ENCODE measurements at places on chromosomes 6 and 20. TPM values are rescaled to one million over a fixed set of nuclear protein-coding genes. Genes with fewer than 3 reads are reported as not detected.
A peak's percentile ranks its signal among the peaks of the same experiment; 100 is the strongest.

DNA sequence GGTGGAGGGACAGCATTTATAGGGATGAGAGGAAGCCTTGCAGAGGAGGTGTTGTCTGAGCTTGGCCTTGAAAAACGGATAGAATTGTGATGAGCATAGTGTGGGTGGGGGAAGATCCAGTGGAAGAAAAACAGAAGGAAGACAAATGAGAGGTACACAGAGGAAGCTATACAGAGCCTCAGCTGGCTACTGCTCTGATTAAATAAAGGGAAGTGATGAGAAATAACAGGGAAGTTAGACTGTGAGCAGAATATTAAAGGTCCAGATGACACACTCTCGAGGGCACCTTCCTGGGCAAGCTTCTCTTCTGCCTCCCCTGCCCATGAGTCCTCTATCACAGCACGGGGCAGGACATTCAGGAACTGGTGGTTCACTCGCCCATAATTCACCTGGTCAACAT lies 182.3 kb downstream of the KIF16B start:
- ATAC-seq = no peak

- ATAC-seq = no peak
Measured at GRCh38 chr6:1487239-1487638, 97.9 kb downstream of the FOXF2 start.

DNA sequence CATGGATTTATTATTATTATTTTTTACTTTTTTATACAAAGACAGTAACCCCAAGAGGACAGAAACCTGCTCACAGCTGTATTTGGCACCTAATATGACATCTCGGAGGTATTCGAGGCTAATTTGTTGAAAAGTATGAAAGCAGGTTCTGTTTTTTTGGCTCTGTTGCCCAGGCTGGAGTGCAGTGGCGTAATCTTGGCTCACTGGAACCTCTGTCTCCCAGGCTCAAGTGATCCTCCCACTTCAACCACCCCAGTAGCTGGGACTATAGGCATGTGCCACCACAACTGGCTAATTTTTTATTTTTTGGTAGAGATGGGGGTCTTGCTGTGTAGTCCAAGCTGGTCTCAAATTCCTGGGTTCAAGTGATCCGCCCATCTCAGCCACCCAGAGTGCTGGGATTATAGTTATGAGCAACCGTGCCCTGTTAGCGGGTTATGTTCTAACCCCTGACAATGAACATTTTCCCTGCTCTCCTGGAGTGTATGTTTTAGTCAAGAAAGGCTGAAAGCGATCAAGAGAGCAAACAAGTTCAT lies 53.7 kb upstream of the ZNF217 start:
- ATAC-seq = no peak

- no peak for ATAC-seq
Measured at GRCh38 chr6:112150363-112150762, 63.0 kb downstream of the FAM229B start.

- peak; percentile 51 for ATAC-seq
Measured at GRCh38 chr6:151240036-151240685, 394 bp downstream of the AKAP12 start.

VIP gene
- not detected for total RNA-seq

LPIN3 gene
- 2.3 TPM for total RNA-seq

Data from activated T-helper 17 cell treated with anti-CD3 and anti-CD28 coated beads, Interleukin-2, amount 50 U/mL, for 72 hours (primary cell).